ENCODE measurements at places on chromosomes 5 and 9. TPM values are rescaled to one million over a fixed set of nuclear protein-coding genes. Genes with fewer than 3 reads are reported as not detected.

HOMER1 gene
- 2.3 TPM for total RNA-seq

C9orf50 gene
- total RNA-seq = not detected

LHX3 gene
- total RNA-seq = not detected

GRCh38 chr5:132228241-132229035, 785 bp upstream of the P4HA2 start:
- H3K4me1 ChIP-seq = peaks cover 13% of the 10 kb centered on the region
- H3K4me3 ChIP-seq = peak overlapping the region; percentile 83
- no peaks in the 10 kb centered on the region for H3K36me3 ChIP-seq
- peak overlapping the region; percentile 84 for H3K27ac ChIP-seq
- no peaks in the 10 kb centered on the region for H3K27me3 ChIP-seq
